ENCODE measurements at places on chromosomes 1 and 21.

- no peak for DNase-seq
Observed at GRCh38 chr1:17098446-17099317, 20.6 kb downstream of the PADI2 start.

- no peak for DNase-seq
Observed at GRCh38 chr1:167587872-167588271, 34.3 kb upstream of the CREG1 start.

GRCh38 chr1:167627865-167628641 lies 2.0 kb upstream of the RCSD1 start:
- peak; percentile 85 for DNase-seq

DNA sequence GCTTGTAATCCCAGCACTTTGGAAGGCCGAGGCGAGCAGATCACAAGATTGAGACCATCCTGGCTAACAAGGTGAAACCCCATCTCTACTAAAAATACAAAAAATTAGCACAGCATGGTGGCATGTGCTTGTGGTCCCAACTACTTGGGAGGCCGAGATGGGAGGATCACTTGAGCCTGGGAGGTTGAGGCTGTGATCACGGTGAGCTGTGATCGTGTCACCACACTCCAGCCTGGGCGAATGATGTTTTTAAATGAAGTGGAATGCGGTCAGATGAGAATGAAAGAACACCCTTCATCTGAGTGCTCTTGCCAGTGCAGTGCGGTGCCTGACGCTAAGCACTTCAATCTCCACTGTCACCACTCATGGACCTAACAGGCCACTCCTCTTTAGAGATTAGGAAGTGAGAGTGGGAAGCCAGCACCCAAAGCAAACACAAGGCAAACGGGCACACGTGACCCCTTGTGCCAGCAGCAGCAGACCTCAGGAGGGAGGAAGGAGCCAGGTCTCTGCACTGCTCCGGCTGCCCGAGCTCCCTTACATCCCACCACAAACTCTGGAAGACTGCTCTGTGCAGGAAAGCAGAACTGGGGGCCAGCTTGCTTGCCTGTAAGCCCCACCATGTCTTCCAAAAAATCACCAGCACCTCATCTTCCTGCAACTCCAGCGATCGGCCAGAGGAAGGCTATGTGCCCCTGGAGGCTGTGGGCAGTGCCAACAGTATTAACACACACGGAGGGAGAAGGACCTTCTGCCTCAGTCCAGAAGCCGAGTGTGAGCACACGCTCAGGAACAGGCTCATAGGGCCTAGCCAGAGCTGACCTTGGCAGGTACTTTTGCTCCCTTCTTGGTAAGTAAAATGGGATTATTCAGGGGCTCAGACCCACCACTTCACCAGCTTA lies 9.7 kb downstream of the CTNNBIP1 start:
- no peak for DNase-seq

DNA sequence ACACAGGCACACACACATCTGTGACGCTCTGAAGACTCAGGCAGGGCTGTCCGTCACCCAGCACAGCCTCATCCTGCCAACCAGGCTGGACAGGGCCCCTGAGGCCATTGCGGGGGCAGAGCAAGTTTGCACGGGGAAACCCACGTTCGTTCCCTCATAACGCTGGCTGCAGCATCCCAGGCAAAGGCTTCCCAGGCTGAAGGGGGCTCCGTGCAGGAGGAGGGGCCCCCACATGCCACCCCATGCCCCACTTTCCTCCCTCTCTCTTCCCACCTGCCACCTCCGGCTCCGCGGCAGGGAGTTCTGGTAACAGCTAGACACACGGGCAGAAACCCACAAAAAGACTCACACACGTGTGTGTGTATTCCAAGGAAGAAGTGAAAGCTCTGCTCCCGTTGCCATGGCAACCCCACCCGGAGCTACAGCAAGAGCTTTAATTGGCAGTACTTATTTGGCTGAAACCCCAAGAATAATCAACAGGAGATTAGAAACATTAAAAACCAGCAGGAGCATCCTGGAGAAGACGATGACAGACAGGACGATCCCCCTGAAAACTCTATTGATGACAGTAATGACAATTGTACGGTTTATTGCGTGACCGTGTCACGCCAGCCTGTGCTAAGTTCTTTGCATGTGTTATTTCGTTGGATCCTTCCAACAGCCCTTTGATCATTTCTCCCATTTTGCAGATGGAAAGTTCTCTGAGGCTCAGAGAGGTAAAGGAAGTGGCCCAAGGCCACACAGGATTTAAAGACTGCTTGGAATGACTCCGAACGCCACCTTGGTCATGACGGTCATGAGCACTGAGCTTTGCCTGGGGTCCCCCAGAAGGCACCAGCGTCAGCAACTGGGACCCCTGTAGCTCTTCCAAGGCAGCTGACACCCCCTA lies 247.1 kb downstream of the NPHP4 start:
- no peak for DNase-seq

- DNase-seq, result peak; percentile 14
Observed at GRCh38 chr1:218350035-218350525, 4.9 kb downstream of the TGFB2 start.

- DNase-seq, result no peak
Observed at GRCh38 chr1:171636141-171636540, 14.1 kb downstream of the MYOCOS start.

DNA sequence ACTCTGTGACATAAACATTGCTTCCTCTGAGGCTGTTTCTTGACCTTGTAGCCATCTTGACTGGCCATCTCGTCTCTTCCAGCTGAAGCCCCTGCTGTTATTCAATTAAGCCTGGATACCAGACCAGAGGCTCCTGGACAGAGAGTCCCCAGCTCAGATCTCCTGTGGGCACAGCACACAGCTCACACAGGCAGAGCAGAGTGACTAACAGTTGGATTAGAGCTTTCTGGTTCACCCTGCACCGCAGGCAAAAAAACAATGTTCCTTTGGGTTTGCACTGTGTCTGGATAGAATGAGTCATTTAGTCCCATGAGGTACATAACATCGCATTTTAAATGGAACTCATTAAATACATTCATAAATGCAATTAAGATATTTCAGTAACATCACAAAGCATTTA lies 33.4 kb upstream of the USH2A start:
- DNase-seq, result peak; percentile 4

- no peak for DNase-seq
Observed at GRCh38 chr21:31501926-31502325, 157.6 kb upstream of the SOD1 start.

- no peak for DNase-seq
Observed at GRCh38 chr1:156936191-156936590, 15.8 kb downstream of the LRRC71 start.

DNA sequence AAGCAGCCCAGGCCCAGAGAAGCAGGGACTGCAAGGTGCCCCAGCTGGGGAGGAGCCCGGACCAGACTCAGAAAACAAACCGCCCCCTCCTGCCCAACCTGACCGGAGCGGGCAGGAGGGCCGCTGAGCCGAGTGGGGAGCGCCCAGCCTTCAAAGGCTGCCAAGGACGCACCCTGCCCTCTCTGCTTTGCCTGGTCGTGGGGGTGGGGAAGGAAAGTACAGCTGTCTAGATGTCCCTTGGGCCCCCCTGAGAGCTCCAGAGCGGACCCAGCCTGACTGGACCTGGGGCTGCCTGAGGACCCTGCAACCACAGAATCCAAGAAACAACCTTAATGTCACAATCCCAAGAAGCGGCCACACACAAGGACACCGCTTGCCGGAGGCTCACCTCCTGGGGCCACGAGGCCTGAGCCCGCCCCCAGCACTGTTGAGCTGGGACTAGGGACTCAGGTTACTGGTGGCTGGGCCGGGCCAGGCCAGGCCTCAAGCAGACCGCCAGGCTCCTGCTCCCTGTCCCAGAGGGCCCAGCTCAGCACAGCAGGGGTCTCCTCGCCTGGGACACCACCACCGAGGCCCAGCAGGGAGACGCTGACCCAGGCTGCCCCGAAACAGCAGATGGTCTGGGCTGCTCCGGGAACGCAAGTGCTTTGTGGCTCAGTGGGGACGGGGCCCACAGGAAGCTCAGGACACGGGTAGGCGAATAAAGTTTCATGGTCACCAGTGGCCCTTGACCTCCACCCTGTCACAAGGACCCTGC lies 1.4 kb downstream of the DVL1 start:
- DNase-seq, result peak; percentile 66

- DNase-seq, result no peak
Observed at GRCh38 chr1:41668967-41669366, 184.5 kb upstream of the EDN2 start.

- DNase-seq, result no peak
Observed at GRCh38 chr1:234488054-234489006, 9.4 kb upstream of the TARBP1 start.

GRCh38 chr1:26530410-26530894 lies 891 bp downstream of the RPS6KA1 start:
- peak; percentile 3 for DNase-seq

GRCh38 chr21:42218836-42219605 lies at the start of gene ABCG1:
Gene ABCG1, plus strand, starts transcription at chr21:42219140. Its CDS starts 123 bp downstream, at chr21:42219263.
- peak; percentile 34 for DNase-seq

- DNase-seq, result no peak
Observed at GRCh38 chr1:117857418-117857817, 72.0 kb downstream of the GDAP2 start.

DNA sequence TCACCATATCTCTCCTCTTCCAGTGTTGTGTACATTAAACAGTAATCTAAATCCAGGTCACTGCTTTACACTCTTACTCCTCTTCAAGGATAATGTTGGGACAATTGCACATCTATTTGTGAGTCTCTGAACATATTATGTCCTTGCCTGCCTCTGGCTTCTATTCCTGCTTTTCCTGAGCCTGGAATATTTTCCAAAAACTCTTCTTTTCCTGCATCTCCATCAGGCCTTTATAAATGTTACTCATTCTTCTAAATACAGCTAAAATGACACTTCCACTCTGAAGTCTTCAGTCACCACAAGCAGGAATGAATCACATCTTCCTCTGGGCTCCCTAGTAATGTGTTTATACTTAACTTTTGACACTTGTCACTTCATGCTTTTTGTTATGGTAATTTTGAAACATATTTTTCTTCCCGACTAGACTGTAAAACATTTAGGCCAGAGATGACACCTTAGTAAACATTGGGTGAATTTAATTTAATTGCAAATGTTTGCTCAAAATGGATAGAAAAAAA lies 396.0 kb downstream of the LRRIQ3 start:
- no peak for DNase-seq

DNA sequence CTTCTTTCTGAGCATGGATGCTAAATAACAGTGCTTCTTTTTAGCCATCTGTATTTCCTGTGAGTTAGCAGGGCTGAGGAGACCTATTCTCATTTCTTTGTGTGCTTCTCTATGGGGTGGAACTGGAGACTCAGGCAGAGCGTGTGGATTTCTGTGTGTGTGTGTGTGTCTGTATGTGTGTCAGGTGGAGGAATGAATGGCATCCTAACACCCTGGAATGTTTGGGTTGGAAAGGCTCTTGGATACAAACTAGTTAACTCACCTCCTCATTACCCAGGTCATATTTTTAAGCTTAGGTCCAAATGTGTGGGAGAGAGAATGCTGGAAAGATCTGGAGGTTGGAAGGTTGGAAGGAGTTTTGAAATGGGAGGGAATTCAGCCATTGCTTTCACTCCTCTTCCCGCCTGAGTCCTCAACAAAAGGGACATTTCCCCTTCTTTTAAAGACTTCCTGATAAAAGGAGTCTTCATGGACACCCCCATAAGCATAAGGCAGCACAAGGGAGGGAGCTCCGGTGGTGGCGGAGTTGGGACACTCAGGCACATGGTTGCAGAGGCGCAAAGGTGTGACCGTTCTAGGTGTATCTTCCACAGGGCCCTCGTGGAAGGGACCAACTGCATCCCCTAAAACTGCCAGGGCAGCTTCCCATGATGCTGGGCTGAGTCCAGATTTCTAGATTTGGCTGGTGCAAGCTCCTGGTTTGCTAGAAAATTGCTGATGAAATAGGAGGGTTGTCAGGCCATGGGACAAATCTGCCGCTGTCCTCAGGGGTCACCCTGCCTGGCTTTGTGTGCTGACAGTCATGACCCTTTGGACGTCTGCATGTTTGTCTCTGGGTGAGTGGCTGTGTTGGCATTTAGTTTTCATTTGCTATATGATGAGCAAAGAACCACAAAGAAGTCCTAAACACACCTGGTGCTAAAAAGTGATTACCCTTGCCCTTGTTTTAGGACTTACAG lies 37.6 kb downstream of the MTARC1 start:
- no peak for DNase-seq

GRCh38 chr1:84928979-84929378 lies 36.0 kb upstream of the LPAR3 start:
- DNase-seq, result no peak

DNA sequence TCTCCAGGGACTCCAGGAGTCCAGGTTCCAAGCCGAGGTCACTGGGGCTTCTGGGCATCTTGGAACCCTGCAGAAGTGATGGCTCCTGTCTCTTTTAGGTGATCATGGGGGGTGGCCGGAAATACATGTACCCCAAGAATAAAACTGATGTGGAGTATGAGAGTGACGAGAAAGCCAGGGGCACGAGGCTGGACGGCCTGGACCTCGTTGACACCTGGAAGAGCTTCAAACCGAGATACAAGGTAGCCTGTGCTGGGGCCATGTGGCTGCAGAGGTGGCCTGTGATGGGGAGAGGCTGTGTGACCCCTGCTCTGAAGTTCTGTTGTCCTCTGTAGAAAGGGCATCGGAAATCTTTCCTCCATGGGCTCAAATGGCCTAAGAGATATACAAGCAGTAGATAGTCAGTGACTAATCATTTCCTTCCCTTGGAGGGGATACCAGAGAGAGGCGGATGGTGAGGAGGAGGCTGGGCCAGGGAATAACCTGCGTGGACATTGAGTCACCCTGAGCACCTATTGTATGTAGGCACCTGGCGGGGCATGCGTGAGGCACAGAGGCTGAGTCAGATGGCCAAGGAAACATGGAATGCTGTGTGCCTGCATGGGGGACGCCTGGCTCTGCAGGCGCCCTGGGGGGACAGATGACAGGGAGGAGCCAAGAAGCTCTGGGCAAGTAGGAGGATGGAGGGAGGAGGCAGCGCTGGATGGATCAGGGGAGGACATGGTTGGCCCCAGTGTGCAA lies 59.0 kb downstream of the ALPL start:
- no peak for DNase-seq

DNA sequence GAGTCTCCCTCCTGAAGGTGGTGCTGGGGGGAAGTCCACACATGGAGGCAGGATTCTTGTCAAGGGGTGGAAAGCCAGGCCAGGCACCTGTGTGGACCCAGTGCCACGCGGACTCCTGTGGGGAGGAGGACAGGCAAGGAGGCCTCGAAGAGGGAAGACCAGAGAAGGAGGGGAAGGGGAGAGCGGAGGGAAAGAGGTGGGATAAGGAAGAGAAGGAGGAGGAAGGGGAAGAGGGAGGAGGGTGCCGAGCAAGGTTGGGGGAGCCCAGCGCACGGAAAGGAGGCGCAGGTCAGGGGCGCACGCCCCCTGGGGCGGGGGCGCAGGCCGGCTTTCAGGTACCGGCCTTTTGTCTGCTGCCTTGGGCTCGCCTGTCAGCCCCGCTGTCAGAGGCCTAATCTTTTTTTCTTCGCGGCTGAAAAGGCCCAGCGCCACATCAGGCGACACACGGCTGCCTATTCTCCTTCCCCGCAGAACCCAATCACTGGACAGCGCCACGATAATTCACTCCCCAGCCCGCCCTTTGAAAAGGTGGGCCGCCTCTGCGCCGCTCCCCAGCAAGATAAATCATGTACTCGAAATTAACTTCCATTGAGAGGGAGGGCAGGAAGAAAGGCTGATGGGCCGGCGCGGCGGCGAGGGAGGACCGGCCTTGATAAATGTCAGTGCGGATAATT lies 42.5 kb downstream of the PRDM16 start:
- DNase-seq, result no peak

GRCh38 chr1:29002792-29003191 lies 88.4 kb downstream of the EPB41 start:
- no peak for DNase-seq

Data from SW480 (cell line).